ENCODE measurements at places on chromosomes 6 and 20. TPM values are rescaled to one million over a fixed set of nuclear protein-coding genes. Genes with fewer than 3 reads are reported as not detected.

- DNase-seq, result no peak
Observed at GRCh38 chr20:50189681-50190250, 864 bp upstream of the CEBPB start.

DNA sequence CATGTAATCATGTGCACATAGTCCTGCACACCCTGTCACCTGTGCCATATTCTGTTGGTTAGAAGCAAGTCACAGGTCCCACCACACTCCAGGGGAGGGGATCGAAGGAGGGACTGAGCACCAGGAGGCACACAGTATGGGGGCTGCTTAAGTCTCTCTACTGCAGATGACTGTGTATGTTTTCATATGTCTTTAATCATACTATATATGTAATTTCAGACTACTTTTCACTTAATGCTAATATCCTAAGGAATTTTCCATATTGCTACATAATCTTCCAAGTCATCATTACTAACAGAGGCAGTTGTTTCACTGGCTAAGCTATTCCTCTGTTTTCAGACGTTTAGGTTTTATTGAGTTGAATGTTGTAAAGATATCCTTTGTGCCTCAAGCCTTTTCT, 10.8 kb downstream of the EFCAB8 start:
- no peak for DNase-seq

- no peak for DNase-seq
Observed at GRCh38 chr6:94260765-94261164, 841.4 kb upstream of the EPHA7 start.

GRCh38 chr6:5082487-5083306, 2.4 kb upstream of the PPP1R3G start:
- no peak for DNase-seq

DNA sequence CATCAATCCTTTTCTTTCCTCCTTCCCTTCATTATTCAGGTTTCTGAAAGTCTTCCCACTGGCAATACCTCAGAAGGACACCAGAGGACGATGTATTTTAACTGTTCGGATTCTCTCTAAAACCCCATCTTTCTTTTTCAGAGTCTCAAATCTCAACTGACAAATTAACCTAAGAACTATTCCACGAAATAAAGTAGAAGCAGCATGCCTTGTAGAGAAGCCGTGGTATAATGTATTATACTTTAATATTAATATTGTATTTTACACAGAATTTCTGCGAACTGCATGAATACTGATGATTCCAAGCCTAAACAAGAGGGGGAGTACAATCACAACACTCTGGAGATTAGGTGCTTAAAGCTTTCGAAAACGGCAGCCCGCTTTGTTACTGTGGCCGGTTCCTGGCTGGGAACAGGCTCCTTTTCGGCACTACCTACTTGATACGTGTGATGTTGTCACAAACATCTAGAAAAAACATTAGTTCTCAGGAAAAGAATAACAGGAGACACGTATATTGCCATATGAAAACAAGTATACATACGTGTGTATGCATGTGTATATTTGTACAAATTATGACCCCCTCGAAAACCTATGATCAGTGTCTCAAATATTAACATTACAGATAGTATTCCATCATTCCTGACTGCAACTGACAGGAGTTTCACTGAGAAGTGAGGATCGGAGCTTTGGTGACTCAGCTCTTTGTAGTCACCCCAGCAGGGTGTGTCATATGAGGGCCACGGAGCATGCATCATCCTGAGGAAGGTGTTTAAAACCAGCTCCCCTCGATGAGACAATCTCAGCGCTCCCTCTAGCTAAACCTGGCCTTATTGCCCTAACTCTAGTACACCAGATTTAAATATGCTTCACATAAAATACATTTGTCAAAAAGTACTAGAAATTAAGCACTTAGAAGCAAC, 319.7 kb upstream of the TCF21 start:
- no peak for DNase-seq

The SLC22A1 gene
- total RNA-seq, result 0.52 TPM

The KPNA5 gene
- total RNA-seq, result 15.0 TPM

The DNAH8 gene
- under 0.01 TPM for total RNA-seq

The ZC3H12D gene
- total RNA-seq, result 0.63 TPM

The CGA gene
- not detected for total RNA-seq
